GM13977 (cell line): ENCODE measurements at places on chromosomes 2 and 18.

- peak; percentile 9 for DNase-seq
Measured at GRCh38 chr2:218323526-218324472, 31.5 kb upstream of the TMBIM1 start.

- DNase-seq: no peak
Measured at GRCh38 chr2:241796209-241796608, 12.8 kb upstream of the NEU4 start.

GRCh38 chr18:40019797-40020392, 1935.1 kb upstream of the PIK3C3 start:
- no peak for DNase-seq

- no peak for DNase-seq
Measured at GRCh38 chr2:238010572-238010971, 43.8 kb downstream of the UBE2F start.
